ENCODE measurements at places on chromosomes 6 and 20.

GRCh38 chr6:89073014-89073620 lies 7.4 kb upstream of the PNRC1 start:
- DNase-seq, result no peak

GRCh38 chr20:21681922-21682318 lies 23.5 kb upstream of the PAX1 start:
- no peak for DNase-seq

- no peak for DNase-seq
Measured at GRCh38 chr6:136503303-136504029, 46.8 kb downstream of the MAP7 start.

DNA sequence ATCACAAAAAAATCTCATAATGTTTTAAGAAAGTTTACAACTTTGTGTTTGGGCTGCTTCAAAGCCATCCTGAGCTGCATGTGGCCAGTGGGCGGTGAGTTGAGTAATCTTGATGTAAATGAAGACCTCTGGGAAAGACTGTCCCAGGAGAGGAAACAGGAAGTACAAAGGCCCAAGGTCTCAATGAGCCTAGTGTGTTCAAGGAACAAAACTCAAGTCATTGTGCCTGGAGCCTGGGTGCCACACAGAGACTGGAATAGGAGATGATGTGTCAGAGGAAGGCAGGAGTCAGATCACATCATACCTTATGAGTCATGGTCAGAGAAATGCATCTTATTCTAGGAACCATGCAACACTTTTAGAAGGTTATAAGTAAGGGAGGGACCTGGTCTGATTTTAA lies 51.5 kb downstream of the COL19A1 start:
- no peak for DNase-seq

GRCh38 chr20:44643596-44644229 lies 7.8 kb downstream of the ADA start:
- DNase-seq, result no peak

DNA sequence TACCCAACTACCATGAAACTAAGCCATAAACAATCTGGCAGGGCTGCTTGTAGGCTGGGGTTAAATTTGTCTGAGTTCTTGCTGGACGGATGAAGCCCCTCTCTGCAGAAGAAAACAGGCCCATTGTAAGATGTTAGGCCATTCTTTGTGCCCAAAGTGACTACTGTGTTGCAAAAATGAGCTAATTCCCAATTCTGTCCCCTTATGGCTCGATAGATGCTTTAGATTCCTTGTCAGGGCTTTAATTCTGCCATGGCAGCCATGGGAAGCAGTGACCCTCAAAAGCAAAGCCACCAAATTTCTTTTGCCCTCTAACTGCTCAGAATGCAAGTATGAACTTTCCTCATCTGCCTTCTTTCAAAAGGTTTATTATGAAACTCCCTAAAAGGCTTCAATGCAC lies 45.2 kb downstream of the LAMA4 start:
- DNase-seq, result no peak

- DNase-seq, result no peak
Measured at GRCh38 chr6:109051301-109052017, 43.2 kb downstream of the SESN1 start.

DNA sequence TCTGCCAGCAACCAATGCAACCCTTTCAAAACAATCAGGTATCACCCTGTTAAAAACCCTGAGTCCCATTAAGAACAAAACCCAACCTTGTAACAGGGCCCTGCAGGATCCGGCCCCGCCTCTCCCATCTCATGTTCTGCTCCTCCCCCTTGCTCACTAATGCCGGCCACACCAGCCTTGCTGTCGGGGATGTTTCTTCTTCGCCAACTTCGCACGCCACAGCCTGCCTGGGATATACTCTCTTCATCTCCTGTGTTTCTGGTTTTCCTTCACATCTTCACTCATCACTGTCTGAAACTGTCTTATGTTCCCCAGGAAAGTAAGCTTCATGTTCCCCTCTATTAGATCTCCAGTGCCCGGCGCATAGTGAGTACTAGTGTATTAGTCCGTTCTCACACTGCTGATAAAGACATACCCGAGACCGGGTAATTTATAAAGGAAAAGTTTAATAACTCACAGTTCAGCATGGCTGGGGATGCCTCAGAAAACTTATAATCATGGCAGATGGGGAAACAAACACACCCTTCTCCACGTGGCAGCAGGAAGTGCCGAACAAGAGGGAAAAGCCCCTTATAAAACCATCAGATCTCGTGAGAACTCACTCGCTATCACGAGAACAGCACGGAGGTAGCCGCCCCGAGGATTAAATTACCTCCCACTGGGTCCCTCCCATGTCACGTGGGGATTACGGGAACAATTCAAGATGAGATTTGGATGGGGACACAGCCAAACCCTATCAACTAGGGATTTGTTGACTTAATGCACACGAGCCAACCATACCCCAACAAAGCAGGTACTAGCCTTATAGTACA lies 5.1 kb downstream of the TP53RK start:
- DNase-seq, result no peak

GRCh38 chr6:103797738-103798137 lies 1062.0 kb downstream of the HACE1 start:
- no peak for DNase-seq

DNA sequence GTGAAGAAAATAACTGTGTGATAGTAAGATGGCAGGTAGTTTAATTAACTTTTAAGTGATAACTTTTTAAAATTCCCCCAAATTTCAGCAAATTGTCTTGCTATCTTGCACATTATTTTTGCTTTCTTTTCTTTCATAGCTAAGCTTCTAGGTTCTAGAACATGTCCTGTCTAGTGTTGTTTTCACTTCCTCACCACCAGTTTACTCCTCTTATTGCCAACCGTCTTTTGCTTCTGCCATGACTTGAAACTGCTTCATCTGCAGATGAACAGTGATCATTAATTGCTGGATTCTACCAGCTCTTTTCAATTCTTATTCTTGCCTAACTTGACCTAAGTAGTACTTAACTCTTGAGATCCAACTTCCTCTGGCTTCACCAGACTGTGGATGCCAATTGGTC lies 137.8 kb downstream of the CENPW start:
- no peak for DNase-seq

DNA sequence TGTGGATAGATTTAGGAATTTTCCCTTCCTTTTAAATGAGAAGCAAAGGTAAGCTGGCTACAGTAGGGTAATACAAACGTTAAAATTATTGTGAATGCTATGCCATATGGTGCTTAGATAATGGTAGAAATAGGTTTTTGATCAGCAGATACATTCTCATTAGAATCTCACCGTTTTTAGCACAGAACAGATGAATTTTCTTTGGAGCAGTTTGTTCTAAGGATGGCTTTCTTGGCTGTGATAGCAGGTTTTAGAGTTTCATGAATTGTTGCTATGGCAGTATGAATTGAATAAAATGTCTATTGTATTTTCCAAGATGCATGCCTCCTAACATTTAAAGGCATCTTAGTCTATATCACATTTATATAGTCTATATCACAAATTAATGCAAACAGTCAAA lies 1394.5 kb downstream of the EPHA7 start:
- no peak for DNase-seq

DNA sequence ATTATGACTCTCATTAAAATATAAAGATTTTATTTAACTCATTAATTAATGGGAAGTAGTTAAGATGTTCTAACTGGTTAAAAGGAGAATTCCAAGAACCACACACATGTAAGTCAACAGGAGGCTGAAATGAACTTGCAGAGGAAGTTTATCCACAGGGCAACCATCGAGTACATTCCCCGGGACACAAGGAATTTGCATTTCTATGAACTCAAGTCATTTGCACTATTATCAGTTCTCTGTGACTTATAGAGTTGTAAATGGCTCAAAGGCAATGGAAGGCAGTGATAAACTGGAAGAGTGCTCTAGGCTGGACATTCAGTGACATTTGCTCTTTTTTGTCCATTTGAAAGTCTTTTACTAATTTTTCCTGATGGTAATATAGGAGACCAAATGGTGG lies 97.4 kb downstream of the SNX5 start:
- DNase-seq, result no peak

DNA sequence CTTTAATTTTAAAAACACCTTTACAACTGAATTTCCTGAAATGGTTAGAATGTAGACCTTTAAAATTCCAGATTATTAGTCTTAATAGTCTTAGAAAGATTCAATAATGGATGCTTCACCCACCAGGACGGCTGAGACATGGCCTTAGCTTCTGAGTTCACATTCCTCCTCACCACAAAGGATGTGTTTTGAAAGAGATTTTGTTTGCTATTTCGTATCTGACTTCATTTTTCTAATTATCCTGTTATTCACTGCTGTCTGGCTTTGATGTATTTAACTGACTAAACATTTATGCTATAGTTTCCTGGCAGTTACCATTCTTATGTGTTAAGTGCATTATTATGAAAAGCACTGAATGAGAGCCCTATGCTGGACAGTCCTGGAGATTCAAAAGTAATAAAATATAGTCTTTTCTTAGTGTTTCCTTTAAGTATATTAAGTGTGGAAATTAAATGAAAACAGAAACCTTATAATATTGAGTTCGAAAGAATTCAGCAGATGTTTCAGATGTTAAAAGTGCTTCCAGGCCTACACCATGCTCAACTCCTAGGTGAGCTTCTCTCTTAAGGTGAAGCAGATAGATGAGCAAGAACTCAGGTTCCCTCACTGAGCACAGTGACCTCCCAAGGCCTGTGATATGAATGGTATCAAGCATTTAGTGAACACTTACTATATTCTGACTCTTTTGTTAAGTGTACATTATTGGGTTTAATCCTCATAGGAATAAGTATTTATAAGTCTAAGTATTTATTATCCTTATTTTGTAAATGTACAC lies 40.3 kb downstream of the MAP3K4 start:
- DNase-seq, result no peak

GRCh38 chr6:609905-610304 lies 47.0 kb downstream of the HUS1B start:
- DNase-seq, result no peak

- no peak for DNase-seq
Measured at GRCh38 chr6:24425091-24425490, 22.4 kb downstream of the MRS2 start.

DNA sequence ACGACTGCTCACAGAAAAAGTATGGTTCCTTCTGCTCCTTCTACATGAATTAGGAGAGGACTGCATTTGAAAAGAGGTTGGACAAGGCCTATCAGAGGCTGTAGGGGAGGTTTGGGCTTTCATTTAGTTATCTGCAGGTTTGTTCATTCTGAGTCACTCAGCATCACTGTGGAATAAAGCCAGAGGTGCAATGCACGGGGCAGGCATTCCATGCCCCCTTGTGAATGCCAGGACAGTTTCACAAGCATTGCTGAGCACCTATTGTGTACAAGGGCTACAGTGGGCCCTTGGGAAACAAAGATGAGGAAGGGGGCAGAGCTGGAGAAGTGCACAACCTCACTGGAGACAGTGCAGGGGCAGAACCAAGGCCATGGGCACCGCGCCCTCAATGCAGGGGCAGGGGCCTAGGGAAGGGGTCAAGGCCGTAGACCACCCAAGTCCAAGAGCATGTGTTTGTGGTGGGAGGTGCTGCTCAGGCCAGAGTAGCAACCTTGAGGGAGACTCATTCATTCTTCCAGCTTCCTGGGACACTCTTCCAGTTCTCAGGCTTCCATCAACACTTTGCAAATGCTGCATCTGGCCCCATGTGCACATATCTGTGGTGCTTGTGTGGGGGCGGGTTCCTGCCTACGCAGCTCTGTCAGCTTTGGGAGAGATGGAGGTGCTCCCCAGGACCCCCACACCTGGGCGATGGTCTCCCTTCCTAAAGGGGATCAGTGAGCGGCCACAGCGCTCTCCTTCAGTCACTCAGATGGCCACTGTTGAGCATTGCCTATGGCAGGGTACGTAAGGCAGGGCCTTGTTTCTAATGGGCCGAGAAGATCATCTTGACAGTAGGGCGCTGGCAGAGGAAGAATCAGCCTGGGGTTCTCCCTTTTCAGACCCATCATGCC lies 204.5 kb downstream of the SYNDIG1 start:
- DNase-seq, result no peak

GRCh38 chr6:5730585-5731263 lies 276.0 kb downstream of the NRN1 start:
- DNase-seq, result no peak

DNA sequence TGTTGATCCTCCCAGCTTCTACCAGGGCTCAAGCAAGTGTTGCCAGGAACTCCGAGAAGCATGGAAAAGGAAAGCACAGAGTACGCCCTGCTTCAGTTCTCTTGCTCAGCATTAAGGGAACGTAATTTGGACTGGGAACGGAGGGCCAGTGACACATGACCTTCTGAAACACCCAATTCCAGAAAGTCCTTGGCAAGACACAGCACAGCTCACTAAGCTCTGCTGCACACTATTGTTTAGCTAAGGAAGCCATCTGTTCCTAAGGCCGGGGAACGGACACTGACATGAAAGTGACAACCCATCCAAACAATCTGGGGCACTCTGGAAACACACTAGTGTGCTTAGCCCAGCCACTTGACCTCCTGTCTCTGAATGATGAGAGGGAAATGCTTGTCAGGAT lies 56.9 kb upstream of the NXT1 start:
- DNase-seq, result no peak

DNA sequence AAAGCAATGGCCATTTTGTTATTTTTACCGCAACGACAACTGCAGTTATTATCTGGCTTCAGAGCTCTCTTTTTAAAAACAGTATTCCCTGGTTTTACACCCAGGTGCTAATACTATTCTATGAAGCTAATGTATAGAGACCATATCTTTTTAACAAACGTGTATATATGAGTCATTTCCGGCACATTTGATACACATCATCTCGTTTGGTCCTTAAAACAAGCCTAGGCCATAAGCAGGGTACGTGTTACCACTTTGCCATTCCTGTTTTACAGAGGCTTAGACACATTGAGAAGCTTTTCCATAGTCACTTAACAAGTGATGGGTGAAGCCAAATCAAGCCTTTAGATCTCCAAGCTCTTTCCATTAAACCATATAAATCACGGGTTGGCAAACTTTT lies 5.5 kb downstream of the TRAF3IP2 start:
- no peak for DNase-seq

GRCh38 chr6:68559070-68559469 lies 76.0 kb upstream of the ADGRB3 start:
- no peak for DNase-seq

DNA sequence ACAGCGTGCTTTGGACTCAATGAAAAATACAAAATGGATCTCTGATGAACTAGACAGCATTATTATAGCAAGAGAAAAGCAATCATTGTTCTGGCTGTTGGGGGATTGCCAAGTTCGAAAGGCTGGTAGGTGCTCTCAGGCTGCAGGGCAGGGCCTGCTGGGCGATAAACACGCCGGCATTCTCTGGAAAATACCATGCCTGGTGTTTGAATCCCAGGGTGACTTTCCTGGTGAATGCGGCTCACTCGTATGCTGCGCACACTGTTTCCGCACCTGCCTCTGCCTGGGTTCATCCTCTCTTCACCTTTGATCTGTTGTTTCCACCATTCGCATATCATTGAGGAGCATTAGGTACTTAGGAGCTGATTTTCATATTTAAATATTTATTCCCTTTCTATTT lies 37.4 kb downstream of the GCNT2 start:
- DNase-seq, result no peak
